CD4-positive, alpha-beta T cell treated with Interleukin-4 for 1 hour (primary cell): ENCODE measurements at places on chromosomes 7 and 10.

DNA sequence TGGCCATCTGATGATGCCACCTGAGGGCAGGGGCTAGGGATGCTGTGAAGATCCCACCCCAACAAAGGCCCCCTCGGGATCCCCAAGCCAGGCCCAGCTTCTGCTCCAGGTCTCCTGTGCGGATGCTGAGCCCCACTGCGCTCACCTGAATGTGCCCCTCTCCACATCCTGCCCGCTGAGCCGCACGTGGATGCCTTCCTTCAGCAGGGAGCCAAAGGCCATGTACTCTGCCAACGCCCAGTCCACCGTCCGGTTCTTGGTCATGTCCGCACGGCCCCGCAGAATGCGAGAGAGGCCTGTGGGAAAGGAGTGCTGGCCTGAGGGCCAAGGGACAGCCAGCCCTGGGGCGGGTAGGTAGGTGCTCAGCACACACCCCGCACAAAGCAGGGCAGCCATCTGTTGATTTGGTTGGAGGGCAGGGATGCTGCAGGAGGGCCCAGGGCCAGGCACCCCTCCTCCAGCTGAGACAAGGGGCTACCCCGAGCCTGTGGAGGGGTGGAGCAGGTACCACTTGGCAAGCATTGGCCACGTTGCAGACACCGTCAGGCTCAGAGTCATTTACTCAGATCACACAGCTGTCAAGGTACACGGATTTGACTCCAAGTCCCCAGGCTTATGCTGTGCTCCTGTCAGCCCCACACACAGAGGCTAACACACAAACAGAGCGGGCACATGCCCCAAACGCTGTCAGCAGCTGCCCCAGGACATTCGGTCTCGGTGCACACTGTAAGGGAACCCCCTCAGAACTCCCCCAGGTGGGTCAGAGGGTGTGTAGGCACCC is 19.2 kb downstream of the OGDHL start:
- DNase-seq: no peak

DNA sequence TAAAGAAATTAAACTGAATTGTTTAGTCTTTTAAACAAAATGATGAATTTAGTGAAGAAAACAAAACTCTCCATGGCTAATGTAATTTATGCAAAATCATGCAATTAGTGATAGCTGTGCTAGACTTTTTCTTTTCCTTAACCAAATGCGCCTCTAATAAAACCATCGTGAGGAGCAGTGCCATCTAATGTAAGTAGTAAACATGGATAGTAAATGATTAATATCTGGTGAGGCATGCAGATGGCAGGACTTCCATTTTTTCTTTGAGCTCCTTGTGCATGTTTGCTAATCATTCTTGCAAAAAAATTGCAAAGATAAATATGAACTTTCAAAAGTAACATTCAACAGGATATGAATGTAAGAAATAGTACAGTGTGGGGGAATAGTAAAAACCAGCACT is 2.3 kb downstream of the INSYN2A start:
- DNase-seq: no peak

- no peak for DNase-seq
Observed at GRCh38 chr7:117312593-117313580, 10.0 kb downstream of the WNT2 start.

DNA sequence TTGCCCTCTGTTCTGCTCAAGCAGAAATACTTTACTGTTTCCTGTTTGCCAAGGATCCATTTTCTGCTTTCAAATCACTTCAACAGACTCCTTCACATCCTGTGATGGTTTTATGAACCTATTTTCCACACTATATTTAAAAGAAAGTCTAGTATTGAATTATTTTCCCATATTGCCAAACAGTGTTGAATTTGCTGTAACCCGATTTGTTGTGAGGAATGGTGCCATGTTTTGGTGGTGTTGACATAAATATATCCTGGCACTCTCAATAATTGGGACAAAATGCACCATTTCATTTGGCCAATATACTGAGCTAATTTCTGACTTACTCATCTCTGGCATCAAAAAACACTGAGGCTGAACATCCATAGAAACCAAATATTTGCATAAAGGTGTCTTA is 615.4 kb upstream of the SEMA3D start:
- no peak for DNase-seq

DNA sequence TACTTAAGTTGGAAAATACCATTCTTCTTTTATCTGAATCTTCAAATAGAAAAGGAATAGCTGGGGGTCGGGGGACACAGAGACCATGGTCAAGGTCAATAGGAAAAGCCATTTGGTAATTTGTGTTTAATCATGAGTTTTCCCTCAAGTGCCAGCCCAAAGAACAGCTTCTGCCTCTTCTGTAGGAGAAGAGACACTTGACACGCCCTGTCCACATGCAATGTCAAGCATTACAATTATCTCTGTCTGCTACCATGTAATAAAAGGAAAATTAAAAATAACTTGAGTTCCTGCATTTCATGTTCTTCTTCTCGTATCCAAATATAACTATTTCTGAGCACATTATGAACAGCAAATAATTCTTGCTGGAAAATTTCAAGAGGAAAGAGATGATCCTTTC is 241.7 kb downstream of the IPMK start:
- no peak for DNase-seq

DNA sequence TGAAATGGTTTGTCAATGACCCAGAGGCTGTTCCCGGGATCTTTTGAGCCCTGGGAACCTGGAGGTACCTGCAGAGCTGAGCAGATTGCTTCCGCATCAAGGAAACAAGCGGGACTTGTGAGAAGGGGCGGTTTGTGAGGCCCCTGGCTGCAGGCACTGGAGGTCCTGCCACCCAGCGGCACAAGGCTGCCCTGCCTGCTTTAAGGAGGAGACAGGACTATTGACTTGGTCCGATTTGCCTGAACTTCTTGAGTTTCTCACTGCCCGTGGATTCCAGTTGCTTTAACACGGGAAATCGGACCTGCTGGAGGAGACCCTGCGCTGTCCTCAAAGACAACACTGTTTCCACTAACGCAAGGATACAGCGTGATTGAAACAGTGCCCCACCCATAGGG is 130.1 kb downstream of the DNAJB6 start:
- no peak for DNase-seq

- no peak for DNase-seq
Observed at GRCh38 chr7:69776611-69777010, 178.3 kb downstream of the AUTS2 start.

DNA sequence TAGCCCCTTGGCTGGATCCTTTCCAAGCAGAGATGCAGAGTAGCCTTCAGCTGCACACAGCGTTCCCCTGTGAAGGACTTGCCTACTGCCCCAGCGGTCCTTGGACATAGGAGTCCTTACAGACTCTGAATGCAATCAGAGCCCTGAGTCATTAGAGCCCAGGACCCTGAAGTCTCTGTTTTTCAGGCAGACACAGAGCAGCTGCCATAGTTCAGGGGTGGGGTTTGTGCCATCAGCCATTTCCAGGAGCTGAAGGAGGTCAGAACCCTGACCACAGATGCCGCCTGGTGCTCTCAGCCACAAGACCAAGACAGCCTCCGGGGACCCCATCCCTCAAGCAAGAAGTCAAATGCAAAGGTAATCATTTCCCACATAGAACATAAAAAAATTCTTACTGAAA is 32.8 kb upstream of the WDFY4 start:
- no peak for DNase-seq

- DNase-seq: no peak
Observed at GRCh38 chr10:47028466-47028865, 117.2 kb downstream of the PTPN20 start.

- DNase-seq: no peak
Observed at GRCh38 chr7:71165708-71166107, 33.8 kb downstream of the GALNT17 start.

- peak; percentile 83 for DNase-seq
Observed at GRCh38 chr7:43700059-43700501, 29.2 kb downstream of the COA1 start.

GRCh38 chr7:134809616-134810015 is 30.2 kb downstream of the CALD1 start:
- no peak for DNase-seq

DNA sequence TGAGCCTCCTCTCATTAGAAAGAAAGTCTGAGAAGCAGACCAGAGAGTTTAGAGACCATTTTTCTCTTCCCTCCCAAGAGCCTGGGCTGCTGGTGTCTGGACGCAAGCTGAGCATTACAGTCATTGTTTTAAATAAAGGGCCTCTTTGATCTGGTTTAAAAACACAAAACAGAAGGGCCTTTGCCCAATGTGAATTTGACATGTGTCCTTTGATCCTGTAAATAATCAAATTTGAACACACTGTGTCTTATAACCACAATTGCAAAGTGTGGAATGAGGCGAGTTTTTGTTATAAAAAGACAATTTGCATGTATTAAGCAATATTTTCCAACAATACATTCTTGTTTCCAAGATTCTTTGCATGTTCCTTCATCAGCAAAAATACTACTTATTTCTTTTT is 158.5 kb downstream of the C7orf25 start:
- no peak for DNase-seq

DNA sequence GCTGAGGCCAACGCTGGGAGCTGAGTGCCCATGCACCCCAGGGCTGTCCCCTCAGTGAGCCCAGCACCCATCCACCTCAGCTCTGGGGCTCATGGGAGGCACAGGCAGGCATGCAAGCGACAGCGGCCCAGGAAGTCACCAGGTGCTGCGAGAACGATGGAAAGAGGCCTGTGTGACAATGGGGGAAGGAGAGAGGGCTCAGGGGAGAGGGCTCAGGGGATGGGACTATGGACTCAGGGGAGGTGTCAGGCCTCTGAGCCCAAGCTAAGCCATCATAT is 292.5 kb downstream of the WDR37 start:
- no peak for DNase-seq

- no peak for DNase-seq
Observed at GRCh38 chr7:104039363-104039762, 49.9 kb upstream of the RELN start.

- no peak for DNase-seq
Observed at GRCh38 chr10:69802424-69803161, 887 bp downstream of the COL13A1 start.

DNA sequence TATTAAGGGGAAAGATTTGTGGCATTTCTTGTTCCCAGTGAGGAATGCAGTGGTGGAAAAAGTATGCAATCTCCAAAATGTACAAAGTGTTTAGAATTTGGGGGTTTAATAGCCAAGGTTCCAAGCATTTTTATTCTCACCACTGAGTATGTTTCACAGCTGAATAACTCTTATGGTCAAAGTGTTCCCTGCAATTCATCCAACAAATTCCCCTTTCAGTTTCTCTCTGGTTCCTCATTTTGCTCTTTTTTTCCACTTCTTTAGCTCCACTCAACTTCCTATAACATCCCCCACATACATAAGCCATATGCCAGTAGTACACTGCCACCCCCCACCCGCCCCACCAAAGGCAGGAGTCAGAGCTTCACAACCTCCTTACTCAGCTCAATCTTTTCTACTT is 4.6 kb downstream of the HECW1 start:
- DNase-seq: no peak

- no peak for DNase-seq
Observed at GRCh38 chr7:114921631-114922025, 266 bp upstream of the MDFIC start.

- no peak for DNase-seq
Observed at GRCh38 chr7:95628831-95629439, 32.6 kb upstream of the PDK4 start.

DNA sequence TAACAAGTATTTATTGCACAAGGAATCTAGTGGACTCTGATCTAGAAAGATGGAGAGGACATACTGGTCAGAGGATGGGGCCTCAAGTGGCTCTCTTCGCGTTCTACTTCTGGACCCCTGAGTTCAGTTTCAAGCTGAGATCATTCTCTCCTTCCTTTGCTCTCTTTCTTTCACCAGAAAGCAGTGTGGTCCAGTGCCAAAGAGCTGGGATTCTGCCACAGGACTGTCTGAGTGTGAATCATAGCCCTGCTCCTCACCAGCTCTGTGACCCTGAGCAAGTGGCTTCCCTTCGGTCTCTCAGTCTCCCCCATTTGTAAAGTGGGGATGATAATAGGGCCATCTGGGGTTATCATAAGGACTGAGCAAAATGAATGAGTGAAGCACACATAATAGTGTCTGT is 715.2 kb downstream of the SUGCT start:
- DNase-seq: no peak

- DNase-seq: no peak
Observed at GRCh38 chr7:32145911-32146310, 75.7 kb upstream of the PDE1C start.

DNA sequence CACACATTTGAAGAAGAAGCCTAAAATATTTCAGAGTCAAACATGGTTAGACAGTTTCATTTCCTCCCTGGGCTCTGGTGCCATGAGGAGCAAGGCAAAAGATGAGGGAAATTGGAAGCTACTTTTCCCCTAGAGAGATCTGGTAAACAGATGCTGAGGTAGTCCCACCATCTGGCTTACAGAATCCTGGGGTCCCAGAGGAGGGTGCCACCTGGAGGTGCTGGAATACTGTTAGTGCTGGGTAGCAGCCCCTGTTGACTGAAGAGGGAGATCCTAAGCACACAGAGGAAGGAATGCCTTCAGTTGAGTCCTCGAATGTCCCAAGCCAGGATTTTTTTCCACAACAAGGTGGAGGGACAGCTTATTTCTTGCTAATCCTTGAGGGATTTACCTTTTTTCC is 160.1 kb downstream of the FZD1 start:
- no peak for DNase-seq

DNA sequence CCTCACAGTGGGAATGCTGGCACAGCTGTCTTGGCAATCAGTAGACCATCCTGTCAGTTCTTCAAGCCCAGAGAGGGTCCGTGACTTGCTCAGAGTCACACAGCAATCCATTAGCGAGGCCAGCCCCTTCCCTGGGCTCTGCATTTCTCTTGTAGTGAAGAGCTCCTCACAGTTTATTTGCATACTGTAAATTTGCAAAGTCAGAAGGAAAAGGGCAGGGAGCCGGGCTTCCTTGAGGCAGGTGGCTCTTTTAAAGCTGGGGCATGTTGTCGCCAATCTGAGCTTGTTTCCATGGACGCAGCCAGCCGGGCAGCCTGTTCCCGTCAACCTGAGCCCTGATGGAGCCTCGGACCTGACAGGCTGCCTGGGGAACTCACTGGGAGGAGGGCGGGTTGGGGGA is 123.4 kb downstream of the CUX1 start:
- no peak for DNase-seq

GRCh38 chr7:1058821-1059199 is 14.5 kb downstream of the GPR146 start:
- DNase-seq: peak; percentile 40

GRCh38 chr7:28470344-28470743 is 58.0 kb downstream of the CREB5 start:
- no peak for DNase-seq

- DNase-seq: no peak
Observed at GRCh38 chr7:124056234-124056633, 23.4 kb upstream of the TMEM229A start.

GRCh38 chr10:104255311-104255981 is 754 bp downstream of the GSTO1 start:
- DNase-seq: peak; percentile 32
